ENCODE measurements at places on chromosomes 1 and 21.

- peaks cover 6% of the 10 kb centered on the region for H3K4me1 ChIP-seq
- H3K4me3 ChIP-seq = no peak overlapping the region
- peak; percentile 52 for DNase-seq
- no peaks in the 10 kb centered on the region for H3K36me3 ChIP-seq
- H3K27ac ChIP-seq = no peak overlapping the region
- H3K27me3 ChIP-seq = 0 out of 2 replicates have a peak, but pooled peaks cover 4% of the 10 kb centered on the region
Observed at GRCh38 chr1:6111571-6111970, 65.9 kb downstream of the KCNAB2 start.

- DNase-seq = no peak
- H3K27me3 ChIP-seq = no peaks in the 10 kb centered on the region
- H3K27ac ChIP-seq = no peak overlapping the region
- H3K4me1 ChIP-seq = no peaks in the 10 kb centered on the region
Observed at GRCh38 chr1:10288029-10288615, 77.8 kb downstream of the KIF1B start.

- H3K27ac ChIP-seq = no peak overlapping the region
- H3K4me1 ChIP-seq = peaks cover 21% of the 10 kb centered on the region
- H3K4me3 ChIP-seq = no peak overlapping the region
- H3K36me3 ChIP-seq = no peaks in the 10 kb centered on the region
Observed at GRCh38 chr1:40017951-40018575, 22.5 kb upstream of the CAP1 start.

- no peaks in the 10 kb centered on the region for H3K36me3 ChIP-seq
- H3K4me1 ChIP-seq = peaks cover 22% of the 10 kb centered on the region
- DNase-seq = peak; percentile 57
Observed at GRCh38 chr1:39269791-39270342, 65.4 kb downstream of the MACF1 start.

GRCh38 chr1:2481885-2482284 is 5.8 kb downstream of the PLCH2 start:
- no peaks in the 10 kb centered on the region for H3K4me1 ChIP-seq
- H3K27me3 ChIP-seq = no peaks in the 10 kb centered on the region
- H3K36me3 ChIP-seq = no peaks in the 10 kb centered on the region
- no peak overlapping the region for H3K4me3 ChIP-seq

GRCh38 chr1:110190282-110190929 is 19.7 kb upstream of the KCNC4 start:
- H3K27ac ChIP-seq = no peak overlapping the region
- H3K27me3 ChIP-seq = no peaks in the 10 kb centered on the region
- DNase-seq = no peak
- H3K4me1 ChIP-seq = peaks cover 25% of the 10 kb centered on the region
- no peaks in the 10 kb centered on the region for H3K36me3 ChIP-seq
- no peak overlapping the region for H3K4me3 ChIP-seq

DNA sequence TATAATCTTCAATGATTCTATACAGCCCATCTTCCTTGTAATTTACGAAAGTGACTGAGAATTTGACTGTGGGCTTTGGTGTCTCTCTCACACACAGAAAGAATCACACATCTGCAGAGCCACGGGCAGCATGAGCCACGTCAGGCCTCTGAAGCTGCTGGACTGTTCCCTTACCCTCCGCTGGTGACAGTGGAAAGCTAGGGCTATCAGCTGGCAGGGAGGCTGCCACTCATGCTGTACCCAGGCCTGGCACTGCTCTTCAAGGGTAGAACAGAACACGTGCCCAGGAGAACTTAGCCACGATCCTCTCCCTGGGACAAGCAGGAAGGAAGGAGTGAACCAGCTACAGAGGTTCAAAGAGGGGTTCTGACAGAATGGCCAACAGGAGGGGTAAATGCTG is 90.7 kb downstream of the JAK1 start:
- no peak for DNase-seq
- no peak overlapping the region for H3K4me3 ChIP-seq
- H3K4me1 ChIP-seq = peaks cover 9% of the 10 kb centered on the region

DNA sequence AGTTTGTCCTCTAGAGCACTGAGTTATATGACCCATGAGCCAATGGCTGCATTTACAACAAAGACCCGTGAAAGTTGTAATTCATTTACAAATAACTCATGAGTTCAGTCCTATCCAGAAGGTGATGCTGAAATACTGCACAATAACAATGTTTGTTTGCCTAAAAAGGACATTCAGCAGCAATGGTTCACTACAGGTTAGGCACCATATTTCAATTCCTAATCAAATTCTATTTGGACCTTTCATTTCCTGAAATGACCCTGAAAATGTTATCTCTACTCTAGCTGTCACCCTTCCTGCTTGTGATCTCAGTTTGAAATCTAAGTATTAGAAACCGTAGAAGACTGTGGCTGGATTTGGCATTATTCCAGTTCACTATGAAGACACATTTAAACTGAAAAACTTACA is 191.2 kb upstream of the SAMSN1 start:
- H3K27ac ChIP-seq = no peak overlapping the region
- H3K4me1 ChIP-seq = no peaks in the 10 kb centered on the region
- no peaks in the 10 kb centered on the region for H3K27me3 ChIP-seq
- no peak overlapping the region for H3K4me3 ChIP-seq
- DNase-seq = no peak
- H3K36me3 ChIP-seq = no peaks in the 10 kb centered on the region

DNA sequence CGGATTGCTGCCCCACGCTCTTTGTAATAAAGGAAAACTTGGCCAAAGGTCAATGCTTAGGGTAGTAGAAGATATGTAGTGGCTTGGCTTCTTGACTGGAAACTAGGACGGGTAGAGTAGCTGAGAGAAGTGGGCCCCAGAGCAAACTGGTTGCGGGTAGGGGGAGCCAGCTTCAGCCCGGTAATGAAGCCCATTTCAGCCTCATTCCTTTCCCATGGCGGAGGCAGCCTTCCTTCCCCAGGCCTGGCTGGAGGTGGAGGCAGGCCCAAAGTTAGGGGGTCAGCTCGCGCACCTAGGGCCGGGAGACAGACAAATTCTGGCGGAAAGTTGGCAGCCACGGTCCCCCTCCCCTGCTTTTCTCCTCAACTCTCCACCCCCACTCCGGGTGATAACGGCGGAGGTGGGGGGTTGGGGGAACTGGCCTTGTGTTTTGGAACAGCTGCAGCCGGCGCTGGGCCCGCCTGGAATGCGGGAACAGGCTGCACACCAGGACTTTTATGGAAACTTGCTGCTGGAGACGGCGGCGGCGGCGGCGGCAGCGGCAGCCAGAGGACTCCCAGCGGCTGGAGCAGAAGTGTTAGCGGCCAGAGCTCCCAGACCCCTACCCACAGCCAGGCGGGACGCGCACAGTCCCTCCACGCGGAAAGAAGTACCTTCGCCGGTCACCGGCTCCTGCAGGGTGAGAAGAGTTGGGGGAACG is at the start of gene NEXN:
Gene NEXN (plus strand): TSS at position 544 of the 700 bp plus-strand sequence. CDS start 27,483 bp downstream, outside the sequence.
- DNase-seq = peak; percentile 84
- no peaks in the 10 kb centered on the region for H3K27me3 ChIP-seq
- H3K27ac ChIP-seq = peak within 1 kb of the TSS; percentile 79
- H3K4me3 ChIP-seq = peak within 1 kb of the TSS; percentile 80
- H3K4me1 ChIP-seq = peaks cover 21% of the 10 kb centered on the region

DNA sequence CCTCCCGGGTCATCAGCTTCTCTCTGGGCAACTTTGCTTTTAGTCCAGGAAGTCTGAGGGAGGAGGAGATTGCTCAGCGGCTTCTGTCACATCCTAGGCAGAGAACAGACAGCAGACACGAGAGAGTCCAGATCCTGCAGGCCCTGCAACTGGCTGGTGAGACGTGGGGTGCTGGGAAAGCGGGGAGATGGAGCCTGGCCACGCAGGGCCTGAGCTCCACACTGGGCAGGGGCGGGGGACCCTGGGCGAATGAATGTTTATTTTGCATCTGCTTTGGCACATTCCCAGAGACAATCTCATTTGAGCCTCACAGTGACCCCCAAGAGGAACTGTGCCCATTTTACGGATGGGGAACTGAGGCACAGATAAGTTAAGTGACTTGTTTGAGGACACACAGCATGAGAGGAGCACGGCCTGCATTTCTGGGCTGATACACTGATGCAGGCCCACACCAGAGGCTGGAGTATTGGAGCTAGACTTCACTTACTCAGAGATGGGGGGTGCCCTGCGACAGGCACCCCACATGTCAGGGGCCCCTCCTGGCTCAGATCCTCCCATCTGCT is 9.6 kb downstream of the C1orf167 start:
- H3K27ac ChIP-seq = no peak overlapping the region
- no peaks in the 10 kb centered on the region for H3K27me3 ChIP-seq
- no peak for DNase-seq
- H3K4me3 ChIP-seq = no peak overlapping the region

- no peak for DNase-seq
- no peak overlapping the region for H3K27ac ChIP-seq
- H3K4me1 ChIP-seq = no peaks in the 10 kb centered on the region
- H3K27me3 ChIP-seq = no peaks in the 10 kb centered on the region
Observed at GRCh38 chr1:175287377-175287776, 94.8 kb upstream of the KIAA0040 start.

DNA sequence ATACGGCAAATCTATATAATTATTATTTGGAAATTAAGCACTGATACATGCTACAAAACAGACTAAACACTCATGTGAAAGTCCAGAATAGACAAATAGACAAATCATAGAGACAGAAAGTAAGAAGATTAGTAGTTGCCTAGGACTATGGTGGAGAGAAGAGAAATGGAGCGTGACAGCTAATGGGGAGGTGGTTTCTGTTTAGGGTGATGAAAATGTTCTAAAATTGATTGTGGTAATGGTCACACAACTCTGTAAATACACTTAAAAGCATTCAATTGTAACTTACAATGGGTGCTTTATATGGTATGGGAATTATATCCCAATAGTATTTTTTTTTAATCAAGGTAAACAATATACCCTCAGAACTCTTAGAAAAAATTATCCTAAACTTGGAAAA is 20.4 kb upstream of the ITLN2 start:
- H3K27me3 ChIP-seq = peaks cover 14% of the 10 kb centered on the region
- H3K4me1 ChIP-seq = no peaks in the 10 kb centered on the region
- no peaks in the 10 kb centered on the region for H3K36me3 ChIP-seq
- DNase-seq = no peak

GRCh38 chr1:220484135-220484534 is 43.8 kb upstream of the MARK1 start:
- no peaks in the 10 kb centered on the region for H3K4me1 ChIP-seq
- no peaks in the 10 kb centered on the region for H3K36me3 ChIP-seq
- H3K27me3 ChIP-seq = no peaks in the 10 kb centered on the region

All from GM23248 (cell line).